ENCODE measurements at places on chromosomes 16 and 17. TPM values are rescaled to one million over a fixed set of nuclear protein-coding genes. Genes with fewer than 3 reads are reported as not detected.

DNA sequence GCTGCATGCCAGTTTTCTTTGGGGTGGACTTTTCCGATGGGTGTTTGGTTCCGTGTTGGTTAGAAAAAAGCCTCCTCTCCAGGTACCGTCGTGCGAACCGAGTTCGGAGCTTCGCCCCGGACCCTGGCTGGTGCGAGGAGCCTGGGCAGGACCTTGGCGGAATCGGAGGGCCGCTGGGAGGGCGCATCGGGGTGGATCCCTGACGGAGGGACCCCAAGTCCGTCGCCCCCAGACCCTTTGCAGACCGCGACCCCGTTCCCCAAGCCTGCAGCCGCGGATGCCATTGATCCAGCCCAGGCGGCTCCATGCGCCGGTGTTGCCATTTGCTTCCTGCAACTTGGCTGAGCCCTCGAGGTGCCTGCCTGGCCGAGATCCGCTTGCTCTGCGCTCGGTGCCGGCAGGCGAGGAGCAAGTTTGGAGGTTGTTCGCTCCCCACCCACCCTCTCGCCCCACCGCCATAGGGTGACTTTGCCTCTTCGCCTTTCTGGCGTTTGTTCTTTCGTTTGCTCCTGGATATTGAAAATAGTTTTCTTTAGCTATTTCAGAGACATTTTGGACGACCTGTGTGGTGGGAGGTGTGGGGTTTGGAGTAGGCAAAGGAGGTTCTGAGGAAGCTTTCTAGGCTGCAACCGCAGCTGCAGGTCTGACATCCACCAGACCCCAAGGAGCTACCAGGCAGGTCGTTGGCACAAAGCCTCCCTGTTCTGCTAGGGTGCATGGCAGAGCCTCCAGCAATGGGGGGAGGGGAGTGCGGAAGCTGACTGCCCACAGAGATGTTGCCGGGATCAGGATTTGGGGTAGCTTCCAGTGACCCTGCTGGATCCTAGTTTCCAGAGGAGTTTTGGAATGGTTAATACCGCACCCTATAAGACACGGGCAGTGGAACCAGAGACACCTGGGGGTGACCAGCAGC, 58.2 kb downstream of the RAP1GAP2 start:
- H3K4me1 ChIP-seq = peaks cover 31% of the 10 kb centered on the region
- DNase-seq = peak; percentile 63
- no peaks in the 10 kb centered on the region for H3K36me3 ChIP-seq
- peak overlapping the region; percentile 97 for H3K4me3 ChIP-seq
- H3K27ac ChIP-seq = peak overlapping the region; percentile 91
- H3K27me3 ChIP-seq = peaks cover 8% of the 10 kb centered on the region

Gene KRTAP4-1
- not detected for total RNA-seq

DNA sequence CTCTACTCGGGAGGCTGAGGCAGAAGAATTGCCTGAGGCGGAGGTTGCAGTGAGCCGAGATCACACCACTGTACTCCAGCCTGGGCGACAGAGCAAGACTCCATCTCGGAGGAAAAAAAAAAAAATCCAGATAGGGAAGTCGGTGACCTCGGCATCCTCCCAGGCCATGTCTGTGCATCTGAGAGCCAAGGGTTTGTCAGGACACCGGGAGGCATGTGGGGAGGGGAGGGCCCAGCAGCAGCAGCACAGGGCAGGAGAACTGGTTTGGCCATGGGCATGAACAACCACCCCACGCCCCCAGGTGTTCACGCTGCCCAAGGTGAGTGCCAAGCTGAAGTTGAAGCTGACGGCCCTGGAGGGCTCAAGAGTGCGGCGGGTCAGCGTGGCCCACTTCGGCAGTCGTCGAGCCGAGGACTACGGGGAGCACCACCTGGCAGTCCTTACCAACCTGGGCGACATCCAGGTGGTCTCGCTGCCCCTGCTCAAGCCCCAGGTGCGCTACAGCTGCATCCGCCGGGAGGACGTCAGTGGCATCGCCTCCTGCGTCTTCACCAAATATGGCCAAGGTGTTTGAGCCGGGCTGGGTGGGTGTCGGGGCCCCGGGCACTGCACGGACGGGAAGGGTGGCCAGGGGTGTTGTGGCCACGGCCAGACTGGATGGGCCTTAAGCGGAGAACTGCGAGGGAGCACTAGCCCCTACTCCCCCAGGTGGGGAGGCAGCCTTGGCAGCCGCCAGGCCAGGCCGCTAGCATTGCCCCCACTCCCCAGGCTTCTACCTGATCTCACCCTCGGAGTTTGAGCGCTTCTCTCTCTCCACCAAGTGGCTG, 14.7 kb upstream of the MYO15B start:
- no peak for DNase-seq
- no peak overlapping the region for H3K4me3 ChIP-seq
- peaks cover 3% of the 10 kb centered on the region for H3K27me3 ChIP-seq
- no peaks in the 10 kb centered on the region for H3K4me1 ChIP-seq
- no peak overlapping the region for H3K27ac ChIP-seq

DNA sequence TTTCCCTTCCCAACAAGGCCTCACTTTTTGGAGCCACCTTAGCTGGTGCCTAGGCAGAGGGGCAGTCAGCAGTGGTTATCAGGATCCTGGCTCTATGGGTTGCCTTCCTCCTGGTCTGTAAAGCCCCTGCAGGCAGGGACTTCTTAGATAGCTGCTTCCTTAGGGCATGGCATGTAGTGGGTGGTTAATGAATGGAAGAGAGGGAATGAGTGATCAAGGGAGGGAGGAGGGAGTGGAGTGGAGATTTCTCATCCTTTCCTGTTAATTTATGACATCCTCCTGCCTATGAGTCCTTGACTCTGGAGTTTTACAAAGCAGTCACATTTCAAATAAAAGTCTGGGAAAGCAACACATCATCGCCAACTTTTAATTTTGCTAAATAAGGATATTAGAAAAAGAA, 40.7 kb downstream of the SNX20 start:
- H3K36me3 ChIP-seq = no peaks in the 10 kb centered on the region
- no peak for DNase-seq
- peaks cover 23% of the 10 kb centered on the region for H3K4me1 ChIP-seq
- H3K27ac ChIP-seq = no peak overlapping the region
- no peak overlapping the region for H3K4me3 ChIP-seq

DNA sequence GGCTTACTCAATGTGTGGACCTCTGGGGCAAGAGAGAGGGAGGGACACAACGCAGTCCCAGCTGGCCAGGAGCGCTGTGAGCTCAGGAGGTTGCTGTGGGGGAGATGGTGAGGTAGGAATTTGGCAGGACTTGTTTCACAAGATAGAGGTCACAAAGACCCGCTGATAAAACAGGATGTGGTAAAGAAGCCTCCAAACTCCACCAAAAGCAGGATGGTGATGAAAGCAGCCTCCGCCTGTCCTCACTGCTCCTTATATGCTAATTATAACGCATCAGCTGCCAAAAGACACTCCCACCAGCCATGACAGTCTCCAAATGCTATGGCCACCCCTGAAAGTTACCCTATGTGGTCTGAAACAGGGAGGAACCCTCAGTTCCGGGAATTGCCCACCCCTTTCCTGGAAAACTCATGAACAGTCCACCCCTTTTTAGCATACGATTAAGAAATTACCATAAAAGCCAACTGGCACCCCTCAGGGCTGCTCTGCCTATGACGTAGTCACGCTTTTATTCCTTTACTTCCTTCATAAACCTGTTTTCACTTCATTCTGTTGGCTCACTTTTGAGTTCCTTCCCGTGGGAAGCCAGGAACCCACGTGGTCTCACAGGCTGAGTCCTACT, 5.3 kb upstream of the EIF4A3 start:
- no peak overlapping the region for H3K4me3 ChIP-seq
- DNase-seq = no peak
- H3K27me3 ChIP-seq = peaks cover 8% of the 10 kb centered on the region

DNA sequence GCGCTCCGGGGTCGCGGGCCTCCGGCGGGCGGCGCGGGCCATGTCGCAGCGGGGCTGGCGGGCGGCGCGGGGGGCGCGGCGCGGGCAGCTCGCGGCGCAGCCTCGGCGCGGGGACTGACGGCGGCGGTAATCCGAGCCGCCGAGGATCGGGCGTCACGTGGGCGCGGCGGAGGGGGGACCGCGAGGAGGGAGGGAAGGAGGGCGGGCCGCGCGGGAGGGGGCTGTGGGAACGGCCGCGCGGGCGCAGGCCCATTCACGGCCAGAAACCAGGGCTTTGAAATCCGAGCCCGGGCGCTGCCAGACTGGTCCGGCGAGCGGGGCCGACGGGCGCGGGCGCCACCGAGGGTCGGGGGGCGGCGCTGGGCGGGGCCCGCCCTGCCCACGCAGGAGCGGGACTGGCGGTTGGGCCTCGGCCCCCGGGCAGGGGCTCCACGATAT, at the start of gene MTSS2:
MTSS2 (minus strand) TSS at position 116 of the 438 bp plus-strand sequence. CDS start 262 bp downstream, outside the sequence.
- H3K4me1 ChIP-seq = peaks cover 17% of the 10 kb centered on the region
- peak within 1 kb of the TSS; percentile 81 for H3K4me3 ChIP-seq

Gene PHOSPHO1
- 0.22 TPM for total RNA-seq

Gene GGA2
- total RNA-seq = 51.6 TPM

Gene MT4
- total RNA-seq = not detected

Gene PHF23
- total RNA-seq = 72.3 TPM

Gene EFCAB5
- 0.69 TPM for total RNA-seq

GRCh38 chr17:48596000-48596734, 2.6 kb upstream of the HOXB5 start:
- H3K4me1 ChIP-seq = peaks cover 2% of the 10 kb centered on the region
- H3K4me3 ChIP-seq = peak overlapping the region; percentile 25
- H3K27me3 ChIP-seq = peaks cover 53% of the 10 kb centered on the region
- H3K27ac ChIP-seq = no peak overlapping the region

GRCh38 chr16:71927787-71928186, 32.5 kb downstream of the IST1 start:
- H3K4me1 ChIP-seq = peaks cover 2% of the 10 kb centered on the region
- no peak overlapping the region for H3K4me3 ChIP-seq
- H3K27me3 ChIP-seq = peaks cover 1% of the 10 kb centered on the region

GRCh38 chr16:14600164-14600563, 29.9 kb downstream of the PARN start:
- peaks cover 16% of the 10 kb centered on the region for H3K36me3 ChIP-seq
- no peak overlapping the region for H3K4me3 ChIP-seq
- no peak overlapping the region for H3K27ac ChIP-seq

- no peaks in the 10 kb centered on the region for H3K36me3 ChIP-seq
- no peak for DNase-seq
- no peak overlapping the region for H3K4me3 ChIP-seq
- peaks cover 4% of the 10 kb centered on the region for H3K27me3 ChIP-seq
Observed at GRCh38 chr16:73015612-73016487, 32.1 kb downstream of the ZFHX3 start.

Gene KRTAP4-4
- not detected for total RNA-seq

Gene ST6GALNAC2
- 0.32 TPM for total RNA-seq

GRCh38 chr17:51346218-51346982, 86.1 kb downstream of the UTP18 start:
- H3K4me3 ChIP-seq = no peak overlapping the region
- no peaks in the 10 kb centered on the region for H3K36me3 ChIP-seq
- DNase-seq = no peak
- no peak overlapping the region for H3K27ac ChIP-seq
- no peaks in the 10 kb centered on the region for H3K4me1 ChIP-seq

Gene CCL14
- total RNA-seq = not detected

DNA sequence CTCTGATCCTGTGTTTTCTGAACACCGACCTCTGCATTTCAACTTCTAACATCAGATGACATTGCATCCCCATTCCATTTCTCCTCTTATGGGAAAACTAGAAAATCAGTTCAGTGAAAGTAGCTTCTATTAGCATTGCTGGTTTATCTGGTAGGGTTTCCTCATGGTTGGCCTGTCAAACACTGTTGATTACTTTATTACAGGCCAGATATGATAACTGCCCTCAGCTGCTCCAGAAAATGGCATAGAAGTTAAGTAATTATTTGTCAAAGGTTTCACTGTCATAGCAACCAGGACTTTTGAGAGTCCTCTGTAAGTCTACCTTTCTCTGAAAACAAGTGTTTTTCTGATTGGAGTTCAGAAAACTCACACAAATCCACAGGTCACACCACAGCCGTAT, 3.0 kb downstream of the GFOD2 start:
- peaks cover 30% of the 10 kb centered on the region for H3K4me1 ChIP-seq
- peaks cover 4% of the 10 kb centered on the region for H3K27me3 ChIP-seq
- no peak for DNase-seq
- peak overlapping the region; percentile 53 for H3K4me3 ChIP-seq

- peaks cover 11% of the 10 kb centered on the region for H3K4me1 ChIP-seq
- no peak overlapping the region for H3K27ac ChIP-seq
- peaks cover 10% of the 10 kb centered on the region for H3K27me3 ChIP-seq
- H3K36me3 ChIP-seq = peaks cover 5% of the 10 kb centered on the region
Observed at GRCh38 chr16:8675183-8676159, 1.1 kb downstream of the ABAT start.

GRCh38 chr17:27525836-27526603, 69.8 kb downstream of the KSR1 start:
- H3K27me3 ChIP-seq = peaks cover 4% of the 10 kb centered on the region
- H3K4me3 ChIP-seq = no peak overlapping the region
- DNase-seq = no peak
- H3K27ac ChIP-seq = no peak overlapping the region

- H3K4me1 ChIP-seq = no peaks in the 10 kb centered on the region
- H3K27me3 ChIP-seq = no peaks in the 10 kb centered on the region
- no peak overlapping the region for H3K27ac ChIP-seq
Observed at GRCh38 chr17:35906191-35906925, 24.2 kb downstream of the RDM1 start.
